Myocyte (in vitro differentiated cells): ENCODE measurements at places on chromosomes 1 and 21. TPM values are rescaled to one million over a fixed set of nuclear protein-coding genes. Genes with fewer than 3 reads are reported as not detected.

GRCh38 chr1:224085421-224086108 is 28.3 kb upstream of the FBXO28 start:
- no peak for DNase-seq

GRCh38 chr1:214753236-214753852 is 150.3 kb downstream of the CENPF start:
- DNase-seq, result no peak

GRCh38 chr1:25067518-25068251 is 137.6 kb upstream of the RUNX3 start:
- DNase-seq, result no peak

DNA sequence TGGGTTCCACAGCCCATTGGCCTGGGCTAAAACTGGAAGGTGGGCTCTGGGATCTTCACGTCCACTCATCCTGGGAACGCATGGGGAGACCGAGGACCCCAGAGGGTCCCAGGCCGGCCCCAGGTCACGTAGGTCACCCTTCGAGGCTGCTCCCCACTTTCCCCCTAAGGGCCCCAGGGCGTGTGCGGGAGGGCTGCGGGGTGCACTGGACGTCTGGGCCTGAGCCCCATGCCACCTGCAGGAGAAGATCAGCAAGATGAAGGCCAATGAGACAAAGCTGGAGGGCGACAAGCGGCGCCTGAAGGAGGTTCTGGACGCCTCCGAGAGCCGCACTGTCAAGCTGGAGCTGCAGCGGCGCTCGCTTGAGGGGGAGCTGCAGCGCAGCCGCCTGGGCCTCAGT is 12.5 kb downstream of the MFAP2 start:
- DNase-seq, result no peak

GRCh38 chr1:51653127-51653526 is 36.2 kb downstream of the OSBPL9 start:
- DNase-seq, result no peak

Gene PLEKHN1
- total RNA-seq, result 0.24 TPM in 1 of 2 replicates, not detected in the other

GRCh38 chr1:228440761-228441500 is 24.3 kb upstream of the TRIM17 start:
- DNase-seq, result peak; percentile 54

GRCh38 chr1:93666613-93667384 is 14.8 kb downstream of the BCAR3 start:
- DNase-seq, result peak; percentile 84

DNA sequence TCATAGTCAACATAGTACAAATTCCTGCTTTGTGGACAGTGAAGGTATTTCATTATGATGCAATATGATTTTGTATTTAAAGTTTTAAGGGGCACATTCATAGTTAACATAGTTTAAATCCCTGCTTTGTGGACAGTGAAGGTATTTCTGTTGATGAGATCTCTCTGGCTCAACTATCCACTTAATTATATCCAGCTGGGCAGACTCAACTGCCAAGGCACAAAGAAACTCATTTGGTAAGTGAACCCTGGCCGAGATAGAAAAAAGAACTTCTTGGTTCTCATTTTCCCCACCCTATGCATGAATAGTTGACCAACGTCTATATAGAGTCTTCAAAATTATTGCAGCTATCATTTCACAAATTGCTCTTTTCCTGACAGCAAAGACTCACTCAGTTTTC is 1194.6 kb downstream of the NCAM2 start:
- no peak for DNase-seq

DNA sequence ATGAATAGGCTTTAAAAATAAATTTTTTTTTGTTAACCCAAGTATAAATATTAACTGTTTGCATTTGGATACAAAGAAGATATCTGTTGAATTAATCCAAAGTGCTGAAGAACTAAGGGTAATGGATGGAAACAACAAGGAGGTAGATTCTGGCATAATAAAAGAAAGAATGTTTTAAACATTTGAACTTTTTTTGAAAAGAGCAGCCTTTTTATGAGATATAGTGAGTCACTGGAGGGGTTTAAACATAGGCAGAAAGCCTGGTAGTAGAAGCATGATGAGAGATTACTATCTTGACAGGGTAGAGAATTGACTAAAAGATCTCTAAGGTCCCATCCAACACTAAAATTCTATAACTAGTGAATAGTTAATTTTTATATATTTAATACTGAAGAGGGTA is 2.7 kb downstream of the MIER1 start:
- DNase-seq, result no peak

DNA sequence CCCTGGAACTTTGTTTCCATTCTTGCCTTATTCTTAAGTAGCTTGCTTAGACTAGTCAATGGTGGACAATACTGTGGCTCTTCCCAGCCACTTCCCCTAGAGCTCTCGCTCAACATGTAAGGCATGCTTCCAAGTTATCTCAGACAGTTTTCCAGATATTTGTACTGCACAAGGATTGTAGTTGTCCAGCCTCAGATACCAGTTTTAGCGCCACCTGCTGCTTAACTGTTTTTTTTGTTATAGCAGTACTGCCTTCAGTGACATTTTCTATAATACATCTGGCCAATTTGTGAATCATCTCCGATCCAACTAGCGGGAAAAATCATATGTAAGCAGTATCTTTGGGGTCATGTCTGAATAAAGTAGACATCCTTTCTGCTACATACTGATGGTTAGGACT is 346.7 kb upstream of the ADGRL4 start:
- peak; percentile 58 for DNase-seq

GRCh38 chr1:167430134-167430848 is 88.0 kb downstream of the CD247 start:
- no peak for DNase-seq

DNA sequence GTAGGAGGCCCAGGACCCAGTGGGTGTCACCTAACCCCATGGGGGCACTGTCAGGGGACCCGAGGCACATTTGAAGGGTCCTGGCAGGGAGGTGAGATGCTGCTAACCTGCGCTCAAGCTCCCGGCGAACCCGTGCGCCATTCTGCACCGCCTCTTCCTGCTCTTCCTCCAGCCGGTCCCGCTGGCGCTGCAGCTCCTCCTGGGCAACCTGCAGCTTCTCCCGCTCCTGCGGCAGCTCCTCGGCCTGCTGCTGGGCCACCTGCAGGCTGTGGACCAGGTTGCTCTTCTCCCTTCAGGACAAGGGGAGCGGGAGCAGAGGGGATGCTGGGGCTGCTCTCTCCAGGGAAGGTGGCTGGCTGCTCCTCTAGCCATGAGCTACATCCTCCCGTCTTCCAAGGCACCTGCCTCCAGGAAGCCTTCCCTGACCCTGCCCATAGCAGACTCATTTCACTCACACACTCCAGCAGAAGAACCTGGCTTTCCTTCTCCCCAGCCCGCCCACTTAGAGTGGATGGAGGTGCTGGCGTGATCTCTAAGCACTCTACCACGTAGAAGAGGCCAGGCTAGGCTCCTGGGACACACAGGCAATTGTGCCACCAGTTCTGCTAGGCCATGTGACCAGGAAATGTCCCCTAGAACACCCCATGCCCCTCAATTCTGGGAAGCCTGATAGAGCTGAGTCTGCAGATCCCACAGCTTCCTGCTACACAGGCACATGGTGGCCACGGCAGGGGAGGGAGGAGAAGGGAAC is 15.2 kb upstream of the NBPF1 start:
- no peak for DNase-seq

Gene ZBTB37
- 10.9 and 11.7 TPM in 2 replicates for total RNA-seq

Gene GPR37L1
- not detected in 2 replicates for total RNA-seq

Gene VAV3
- total RNA-seq, result 1.4 and 1.8 TPM in 2 replicates

- peak; percentile 74 for DNase-seq
These were observed 204.9 kb upstream of the CACYBP start for GRCh38 chr1:174794861-174795260.

DNA sequence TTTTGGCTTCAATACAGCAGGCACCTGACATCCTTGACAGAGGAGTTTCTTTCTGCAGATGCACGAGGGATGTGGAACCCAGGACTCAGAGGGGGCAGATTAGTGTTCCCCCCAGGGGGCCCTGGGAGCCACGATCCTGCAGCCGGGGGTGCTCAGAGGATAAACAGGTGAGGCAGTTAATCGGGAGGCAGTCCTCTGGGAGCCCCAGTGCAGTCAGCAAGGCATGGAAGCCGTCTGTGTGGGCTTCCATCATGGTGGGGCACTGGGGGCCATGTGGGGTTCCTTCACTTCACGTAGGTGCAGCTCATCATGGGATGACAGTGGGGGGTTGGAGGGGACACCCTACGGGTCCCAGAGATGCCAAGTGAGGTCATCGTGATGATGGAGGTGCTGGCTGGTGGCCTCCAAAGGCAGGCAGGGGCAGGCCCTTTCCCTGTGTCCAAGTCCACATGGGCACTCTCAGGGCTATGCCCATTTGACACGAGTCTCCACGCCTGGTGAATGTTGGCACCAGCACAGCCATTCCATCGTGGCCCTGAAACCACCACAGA is 59.3 kb upstream of the ABCG1 start:
- DNase-seq, result no peak

DNA sequence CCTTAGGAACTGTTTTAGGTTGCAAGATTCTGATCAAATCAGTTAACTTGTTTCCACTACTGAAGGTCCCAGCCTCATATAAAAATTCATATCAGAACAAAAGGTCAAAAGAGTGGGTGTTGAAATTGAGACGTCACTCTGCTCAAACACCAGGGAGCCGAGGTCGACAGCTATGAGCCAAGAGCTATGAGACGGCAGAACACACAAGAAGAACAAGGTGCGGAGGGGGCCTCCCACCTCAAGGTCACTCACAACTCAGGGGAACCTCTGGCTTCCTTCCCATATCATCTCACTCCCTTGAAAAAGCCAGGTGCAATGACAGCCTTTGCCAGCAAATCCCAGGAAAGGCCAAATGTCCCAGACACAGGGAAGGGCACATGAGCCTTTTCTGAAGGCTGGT is 749 bp downstream of the SEC16B start:
- DNase-seq, result no peak

- DNase-seq, result no peak
These were observed 401.2 kb upstream of the VAMP3 start for GRCh38 chr1:7369866-7370265.

- DNase-seq, result peak; percentile 80
These were observed 19.7 kb upstream of the RBBP5 start for GRCh38 chr1:205141236-205142101.

GRCh38 chr1:29094954-29095353 is 28.7 kb downstream of the TMEM200B start:
- no peak for DNase-seq

DNA sequence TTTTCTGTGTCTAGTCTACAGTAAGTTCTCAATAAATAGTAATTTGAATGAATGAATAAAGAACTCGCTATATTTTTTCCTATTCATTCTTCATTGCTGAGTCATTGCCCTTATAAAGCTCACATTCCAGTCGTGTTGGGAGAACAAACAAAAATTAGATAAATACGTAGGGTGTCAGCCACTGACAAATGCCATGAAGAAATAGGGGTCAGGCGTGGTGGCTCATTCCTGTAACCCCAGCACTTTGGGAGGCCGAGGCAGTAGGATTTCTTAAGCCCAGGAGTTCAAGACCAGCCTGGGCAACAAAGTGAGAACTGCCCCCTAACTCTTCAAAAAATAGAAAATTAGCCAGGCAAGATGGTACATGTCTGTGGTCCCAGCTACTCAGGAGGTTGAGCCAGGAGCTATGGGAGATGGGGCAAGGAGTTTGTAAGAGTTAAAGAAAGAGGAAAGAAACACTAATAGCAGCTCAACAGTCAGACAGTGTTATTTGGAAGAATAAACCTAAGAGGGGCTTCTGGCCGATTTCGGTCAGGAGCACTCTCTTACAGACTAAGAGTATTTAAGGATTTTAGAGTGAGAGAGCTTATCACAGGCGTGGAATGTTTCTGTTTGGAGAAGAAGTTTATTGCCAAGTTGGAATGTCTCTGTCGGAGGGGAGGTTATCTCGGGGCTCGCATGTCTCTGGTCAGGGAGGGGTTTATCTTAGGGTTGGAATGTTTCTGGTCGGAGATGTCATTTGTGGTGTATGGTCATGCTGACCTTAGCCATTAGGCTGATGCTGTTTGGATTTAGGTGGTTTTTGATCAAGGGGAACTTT is 1.8 kb upstream of the CHML start:
- peak; percentile 26 for DNase-seq

- no peak for DNase-seq
These were observed 458.7 kb downstream of the PTPRU start for GRCh38 chr1:29695036-29695435.

GRCh38 chr1:243335292-243335691 is 79.5 kb downstream of the SDCCAG8 start:
- no peak for DNase-seq

Gene C1orf50
- 7.9 and 12.5 TPM in 2 replicates for total RNA-seq
